HS-27A (cell line): ENCODE measurements at places on chromosomes 11 and 22.

- no peak for DNase-seq
Measured at GRCh38 chr11:34727228-34727737, 106.4 kb downstream of the EHF start.

DNA sequence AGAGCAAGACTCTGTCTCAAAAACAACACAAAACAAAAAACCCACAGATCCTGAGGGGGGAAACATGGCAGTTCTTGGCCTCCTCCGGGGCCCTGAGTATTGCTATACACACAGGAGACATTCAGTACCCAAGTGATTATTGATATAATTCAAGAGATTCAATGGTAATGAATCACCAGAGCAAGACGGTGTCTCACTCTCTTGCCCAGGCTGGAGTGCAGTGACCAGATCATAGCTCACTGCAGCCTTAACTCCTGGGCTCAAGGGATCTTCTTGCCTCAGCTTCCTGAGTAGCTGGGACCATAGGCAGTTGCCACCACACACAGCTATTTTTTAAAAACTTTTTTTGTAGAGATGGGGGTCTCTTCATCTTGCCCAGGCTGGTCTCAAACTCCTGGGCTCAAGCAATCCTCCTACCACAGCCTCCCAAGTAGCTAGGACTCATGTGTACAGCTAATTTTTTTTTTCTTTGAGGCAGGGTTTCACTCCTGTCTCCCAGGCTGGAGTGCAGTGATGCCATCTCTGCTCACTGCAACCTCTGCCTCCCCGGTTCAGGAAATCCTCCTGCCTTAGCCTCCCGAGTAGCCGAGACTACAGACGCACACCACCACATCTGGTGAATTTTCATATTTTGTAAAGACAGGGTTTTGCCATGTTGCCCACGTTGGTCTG is 21.8 kb upstream of the PIK3C2A start:
- no peak for DNase-seq

GRCh38 chr11:43901551-43901950 is 20.9 kb downstream of the ALKBH3 start:
- DNase-seq = no peak

GRCh38 chr11:94031625-94032024 is 10.5 kb downstream of the HEPHL1 start:
- no peak for DNase-seq

GRCh38 chr11:105201166-105201565 is 61.6 kb upstream of the CARD18 start:
- no peak for DNase-seq

- DNase-seq = no peak
Measured at GRCh38 chr11:112967082-112967481, 5.9 kb downstream of the NCAM1 start.

DNA sequence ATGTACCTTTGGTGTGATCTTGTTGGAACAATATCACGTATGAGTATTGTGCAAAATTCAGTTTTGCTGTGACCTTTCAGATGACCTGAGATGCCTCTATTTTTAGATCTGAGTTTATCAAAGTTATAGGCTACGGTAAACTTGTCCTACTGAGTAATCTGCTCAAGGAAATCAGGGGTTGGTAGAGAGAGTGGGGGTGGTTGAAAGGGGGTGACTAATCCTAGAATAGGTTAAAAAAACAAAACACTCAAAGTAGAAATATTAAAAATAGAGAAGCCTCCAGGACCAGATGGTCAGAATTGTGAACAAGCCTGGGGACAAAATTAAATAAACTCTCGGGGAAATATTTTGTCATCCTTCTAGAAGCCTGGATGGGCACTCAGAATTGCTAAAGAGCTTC is 59.9 kb upstream of the C11orf87 start:
- DNase-seq = no peak

DNA sequence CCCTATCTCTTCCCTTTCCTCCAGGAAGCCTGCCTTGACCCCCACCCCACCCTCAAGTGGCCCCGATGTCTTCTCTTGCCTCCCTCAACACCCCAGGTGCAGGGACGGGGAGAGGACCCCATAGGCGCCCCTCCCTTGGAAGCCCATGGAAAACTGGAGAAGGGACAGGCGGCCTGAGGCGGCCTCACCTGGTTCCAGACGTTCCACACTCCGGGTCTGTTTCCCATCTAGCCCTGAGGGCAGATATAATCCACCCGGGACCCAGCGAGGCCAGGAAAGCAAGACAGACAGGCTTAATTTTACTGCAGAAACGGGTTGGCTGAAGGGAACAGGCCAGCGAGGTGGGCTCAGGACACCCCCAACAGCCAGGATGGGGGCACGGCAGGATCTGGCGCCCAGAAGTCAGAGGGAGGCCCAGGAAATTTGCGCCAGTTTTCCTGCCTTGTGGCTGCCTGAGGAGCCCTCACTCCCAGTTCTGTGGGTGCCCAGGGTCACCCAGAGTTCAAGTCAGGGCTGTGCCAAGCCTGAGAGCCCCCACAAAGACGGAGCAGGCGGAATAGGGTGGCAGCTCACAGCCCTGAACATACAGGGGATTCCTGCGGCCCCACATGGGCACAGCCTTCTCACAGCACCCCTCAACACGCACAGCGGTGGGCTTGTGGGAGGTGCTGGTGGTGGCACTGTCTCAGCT is 3.0 kb upstream of the SIGIRR start:
- DNase-seq = no peak

GRCh38 chr22:45064313-45065278 is 54.8 kb upstream of the PHF21B start:
- peak; percentile 43 for DNase-seq

DNA sequence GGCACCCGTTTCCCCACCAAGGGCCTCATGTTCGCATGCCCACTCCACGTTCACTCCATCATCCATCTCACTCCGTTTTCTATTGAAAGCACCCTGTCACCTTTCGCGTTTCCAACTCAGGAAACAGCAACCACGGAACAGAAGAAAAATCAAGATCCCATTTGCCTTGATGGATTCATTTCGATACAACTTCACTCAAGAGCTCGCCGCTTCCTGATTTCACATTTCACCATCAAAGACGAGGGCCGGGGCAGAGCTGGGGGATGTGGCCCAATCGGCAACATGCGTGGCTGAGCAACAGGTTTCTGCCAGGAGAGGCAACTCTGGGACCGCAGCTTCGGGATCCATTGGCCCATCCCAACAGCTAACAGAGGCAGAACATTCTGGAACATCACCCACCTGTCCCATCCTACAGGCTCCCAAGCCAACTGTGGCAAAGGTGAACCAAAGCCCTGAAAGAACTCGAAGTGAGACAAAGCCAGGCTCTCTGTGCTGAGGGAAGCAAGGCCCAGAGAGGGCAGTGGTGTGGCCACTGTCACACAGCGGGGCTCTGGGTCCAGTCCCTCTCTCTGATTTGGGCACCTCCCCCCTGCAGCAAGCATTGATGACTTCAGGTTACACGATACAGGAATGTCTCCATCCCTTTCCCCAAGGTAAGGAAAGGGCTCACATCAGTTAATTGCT is 36.2 kb upstream of the CD5 start:
- no peak for DNase-seq

DNA sequence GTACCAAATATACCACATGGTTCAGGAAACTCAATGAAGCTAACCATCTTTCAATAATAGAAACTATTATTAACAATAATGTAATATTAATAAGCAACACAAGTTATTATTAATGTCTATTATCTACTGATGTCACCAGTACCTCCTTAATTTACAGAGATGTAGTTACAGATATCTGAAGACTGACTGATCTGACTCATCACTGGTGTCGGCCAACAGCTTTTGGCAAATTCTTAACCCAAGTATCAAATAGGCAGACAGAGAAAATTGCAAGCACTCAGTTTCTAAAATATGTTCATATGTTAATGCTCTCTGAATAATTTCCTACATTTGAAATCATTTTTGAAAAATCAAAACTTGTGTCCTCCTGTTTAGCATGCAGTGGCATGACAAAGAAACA is 100.4 kb upstream of the DDI1 start:
- DNase-seq = no peak

DNA sequence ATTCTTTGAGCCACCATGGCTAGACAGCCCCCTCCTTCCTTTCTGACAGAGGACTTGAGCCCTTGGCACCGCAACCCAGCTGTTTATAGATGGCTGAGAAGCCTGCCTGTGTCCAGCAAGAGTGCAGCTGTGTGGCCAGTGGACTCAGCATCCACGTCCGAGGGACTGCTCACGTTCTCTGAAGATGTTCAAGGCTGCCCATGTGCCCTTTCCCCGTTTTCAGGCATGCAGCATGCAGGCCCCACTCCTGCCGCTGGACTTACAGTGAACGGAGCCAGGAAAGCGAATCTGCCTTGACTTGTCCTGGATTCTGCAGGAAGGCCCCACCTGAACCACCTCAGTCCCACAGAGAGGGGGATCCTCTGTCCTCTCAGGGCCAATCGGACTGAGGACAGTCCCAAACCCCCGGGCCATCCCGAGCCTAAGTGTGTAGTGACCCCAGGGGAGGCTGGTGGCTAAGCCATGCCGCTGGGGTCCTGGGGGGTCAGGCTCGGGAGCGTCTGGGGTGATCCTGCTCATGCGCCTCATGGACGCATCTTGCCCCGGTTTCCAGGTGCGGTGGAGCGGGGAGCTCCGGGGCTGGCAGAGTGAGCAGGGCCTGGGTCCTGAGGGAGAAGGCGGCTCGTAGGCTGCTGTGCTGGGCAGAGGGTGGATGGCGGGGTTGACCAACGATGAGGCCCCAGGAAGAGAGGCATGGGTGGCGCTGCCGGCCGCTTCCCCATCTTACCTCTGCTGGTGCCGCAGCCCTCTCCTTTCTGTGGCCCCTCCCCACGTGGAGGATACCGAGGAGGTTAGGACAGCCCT is 170.7 kb downstream of the CTTN start:
- no peak for DNase-seq

DNA sequence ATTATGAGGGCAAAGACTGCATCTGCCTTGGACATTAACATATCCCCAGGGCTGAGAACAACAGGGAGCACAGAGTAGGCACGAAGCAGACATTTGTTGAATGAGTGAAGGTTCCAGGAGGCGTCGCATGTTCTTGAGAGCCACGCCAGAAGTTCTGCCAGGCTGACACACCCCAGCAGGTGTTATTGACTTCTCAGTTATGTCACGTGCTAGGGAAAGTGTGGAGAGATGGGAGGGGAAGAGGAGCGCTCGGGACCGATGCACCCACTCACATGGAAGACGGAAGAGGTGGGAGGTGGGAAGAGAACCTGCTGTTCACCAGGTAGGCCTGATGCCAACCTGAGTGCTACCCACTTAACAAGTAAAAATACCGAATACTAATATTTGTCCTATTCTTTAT is 232.8 kb downstream of the LARGE1 start:
- no peak for DNase-seq

DNA sequence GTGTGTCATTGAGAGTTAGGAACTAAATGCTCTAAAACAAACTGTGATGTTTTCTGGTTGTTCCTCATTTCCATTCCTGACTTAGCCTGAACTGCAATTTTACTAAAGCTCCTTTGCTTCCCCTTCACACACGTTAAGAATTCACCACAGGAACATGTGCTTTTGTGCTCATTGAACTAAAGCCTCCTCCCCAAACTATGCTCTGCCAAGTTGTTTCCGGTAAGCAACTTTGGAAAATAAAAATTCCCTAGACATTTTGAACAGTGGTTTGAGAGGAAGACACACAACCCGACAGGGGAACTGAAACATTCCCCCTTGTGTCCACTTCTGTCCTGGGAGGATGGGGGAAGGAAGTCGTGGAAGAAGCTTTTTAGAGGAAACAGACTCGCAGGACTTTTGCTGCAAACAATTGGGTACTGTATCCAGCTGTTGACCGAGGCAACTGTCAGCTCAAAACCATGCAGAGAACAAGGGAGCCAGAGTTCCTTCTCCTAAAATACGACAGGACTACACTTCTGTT is 66.9 kb downstream of the GAB2 start:
- DNase-seq = no peak

- no peak for DNase-seq
Measured at GRCh38 chr11:15551901-15552851, 437.5 kb downstream of the INSC start.

- DNase-seq = no peak
Measured at GRCh38 chr11:57604296-57605027, 7.0 kb downstream of the SERPING1 start.

GRCh38 chr22:17476838-17477237 is 86.5 kb upstream of the SLC25A18 start:
- no peak for DNase-seq

GRCh38 chr11:34337016-34337415 is 20.8 kb downstream of the ABTB2 start:
- no peak for DNase-seq

DNA sequence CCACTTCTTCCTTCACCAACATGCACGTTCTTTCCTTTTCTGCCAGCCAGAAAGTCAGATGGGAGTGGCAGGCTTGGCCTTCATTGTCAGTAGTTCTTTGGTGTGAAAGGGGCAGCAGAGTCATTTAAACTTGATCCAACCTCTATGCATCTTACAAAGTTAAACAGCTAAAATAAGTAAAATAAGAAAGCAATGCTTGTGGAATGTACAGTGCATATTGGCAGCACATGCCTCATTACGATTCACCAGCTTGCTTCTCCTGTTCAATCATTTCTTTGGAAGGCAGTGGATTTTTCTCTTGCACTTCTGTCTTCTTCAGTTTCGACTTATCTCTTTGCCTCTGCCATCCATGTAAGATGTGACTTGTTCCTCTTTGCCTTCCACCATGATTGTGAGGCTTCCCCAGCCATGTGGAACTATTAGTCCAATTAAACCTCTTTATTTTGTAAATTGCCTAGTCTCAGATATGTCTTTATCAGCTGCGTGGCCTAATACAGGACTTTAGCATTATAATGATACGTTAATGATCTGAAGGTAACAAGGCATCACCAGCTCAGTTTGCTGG is 14.8 kb downstream of the LGALS12 start:
- DNase-seq = no peak

DNA sequence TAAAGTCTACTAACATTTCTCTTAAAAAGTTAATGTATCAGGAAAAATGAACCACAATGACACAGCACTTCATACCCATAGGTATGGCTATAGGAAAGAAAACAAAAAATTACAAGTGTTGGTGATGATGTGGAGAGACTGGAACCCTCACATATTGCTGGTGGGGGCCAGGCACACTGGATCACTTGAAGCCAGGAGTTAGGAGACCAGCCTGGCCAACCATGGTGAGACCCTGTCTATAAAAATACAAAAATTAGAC is 26.7 kb downstream of the TCF20 start:
- DNase-seq = no peak

- DNase-seq = no peak
Measured at GRCh38 chr11:35330931-35331330, 88.4 kb downstream of the SLC1A2 start.

- DNase-seq = no peak
Measured at GRCh38 chr11:106288822-106289387, 211.4 kb downstream of the AASDHPPT start.

- DNase-seq = no peak
Measured at GRCh38 chr11:64536997-64537396, 54.0 kb upstream of the SLC22A12 start.

- DNase-seq = no peak
Measured at GRCh38 chr11:107011977-107012376, 6.3 kb downstream of the GUCY1A2 start.

- no peak for DNase-seq
Measured at GRCh38 chr22:46043816-46044620, 67.1 kb upstream of the WNT7B start.

GRCh38 chr22:39938509-39939111 is 21.6 kb upstream of the TMA7B start:
- no peak for DNase-seq

- no peak for DNase-seq
Measured at GRCh38 chr11:121104312-121104762, 3.3 kb downstream of the TECTA start.
